Stimulated activated CD4-positive, alpha-beta T cell treated with anti-CD3 and anti-CD28 coated beads, Interleukin-1b, Interleukin-23, amount 100 ng/mL, for 1 hour (primary cell): ENCODE measurements at places on chromosomes 3 and 15.

GRCh38 chr3:107242579-107242978 lies 134.7 kb upstream of the CCDC54 start:
- DNase-seq, result no peak

DNA sequence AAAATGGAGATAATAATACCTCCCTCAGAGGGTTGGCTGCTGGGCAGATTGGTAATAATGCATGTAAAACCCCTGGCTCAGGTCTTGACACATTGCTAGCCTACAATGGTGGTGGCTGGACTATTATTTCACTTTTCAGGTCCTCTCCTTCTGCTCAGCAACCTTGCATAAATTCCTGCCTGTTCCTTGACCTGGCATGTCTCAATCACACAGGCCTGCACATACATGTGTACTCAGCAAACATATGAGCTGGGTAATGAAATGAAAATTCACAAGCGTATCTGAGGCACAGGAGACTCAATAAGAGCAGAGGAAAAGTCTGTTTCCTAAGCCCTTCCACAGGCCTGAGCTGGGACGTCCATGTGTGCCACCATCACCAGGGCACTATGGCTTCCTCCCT lies 17.4 kb downstream of the VPS18 start:
- DNase-seq, result no peak

DNA sequence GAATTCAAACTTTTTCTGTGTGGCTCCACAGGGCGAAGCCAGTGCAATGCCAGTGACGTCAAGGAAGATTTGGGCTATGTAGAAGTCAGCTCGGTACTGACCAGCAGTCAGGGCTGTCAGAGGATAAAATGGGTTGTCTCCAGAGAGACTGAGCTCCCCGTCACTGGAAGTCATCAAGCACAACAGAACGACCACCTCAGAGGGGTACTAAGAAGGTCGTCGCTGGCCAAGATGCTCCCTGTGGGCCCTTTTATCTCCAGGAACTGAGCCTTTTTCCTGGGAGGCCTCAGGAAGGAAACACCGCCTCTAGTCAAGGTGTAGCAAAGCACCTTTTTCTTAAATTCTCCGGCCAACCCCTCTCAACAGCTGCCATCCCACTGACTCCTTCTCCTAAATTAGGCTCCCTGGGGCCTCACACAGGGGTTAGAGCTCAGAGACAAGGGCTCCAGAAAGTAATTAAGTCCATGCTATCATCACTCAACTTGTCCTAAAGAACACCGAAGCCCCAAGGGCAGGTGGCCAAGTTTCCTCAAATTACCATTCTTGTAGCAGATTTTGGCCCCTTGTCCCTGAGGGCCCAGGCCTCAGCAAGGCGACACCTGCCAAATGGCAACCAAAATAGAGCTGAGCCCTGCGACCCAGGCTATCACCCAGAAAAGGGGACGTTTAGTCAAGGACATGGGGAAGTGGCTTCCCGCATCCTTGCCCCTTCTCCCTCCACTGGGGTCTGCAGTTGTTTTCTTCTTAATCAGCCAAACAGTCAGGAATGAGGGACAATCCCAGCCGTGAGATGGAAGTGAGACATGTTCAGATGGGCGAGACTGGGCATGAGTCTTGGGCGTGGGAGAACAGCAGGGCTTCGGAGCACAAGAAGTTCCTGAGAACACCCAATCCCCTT lies 48.0 kb downstream of the SSUH2 start:
- DNase-seq, result no peak

- DNase-seq, result no peak
These were observed 32.2 kb downstream of the GOLGA6L10 start for GRCh38 chr15:82317091-82317489.

DNA sequence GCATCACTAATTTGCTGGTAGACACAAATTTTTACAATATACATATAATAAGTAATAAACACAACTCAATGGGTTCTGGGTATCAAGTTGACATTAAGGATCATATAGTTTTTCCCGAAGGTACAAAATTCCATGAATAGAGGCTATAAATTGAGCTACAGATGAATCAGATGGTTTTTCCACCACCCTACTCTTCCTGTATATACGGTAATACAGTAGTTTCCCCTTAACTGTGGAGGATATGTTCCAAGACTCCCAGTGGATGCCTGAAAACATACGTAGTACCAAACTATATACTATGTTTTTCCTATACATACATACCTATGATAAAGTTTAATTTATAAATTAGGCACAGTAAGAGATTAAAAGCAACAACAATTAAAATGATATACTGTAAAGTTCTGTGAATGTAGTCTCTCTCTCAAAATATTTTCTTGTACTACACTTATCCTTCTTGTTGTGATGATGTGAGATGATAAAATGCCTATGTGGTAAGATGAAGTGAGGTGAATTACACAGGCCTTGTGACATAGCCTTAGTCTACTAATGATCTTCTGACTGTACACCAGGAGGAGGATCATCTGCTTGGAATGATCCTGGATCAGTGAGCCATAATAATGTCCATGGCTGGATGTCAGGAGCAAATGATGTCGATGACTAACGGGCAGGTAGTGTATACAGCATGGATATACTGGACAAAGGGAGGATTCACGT lies 116.7 kb downstream of the NR1I2 start:
- DNase-seq, result no peak

DNA sequence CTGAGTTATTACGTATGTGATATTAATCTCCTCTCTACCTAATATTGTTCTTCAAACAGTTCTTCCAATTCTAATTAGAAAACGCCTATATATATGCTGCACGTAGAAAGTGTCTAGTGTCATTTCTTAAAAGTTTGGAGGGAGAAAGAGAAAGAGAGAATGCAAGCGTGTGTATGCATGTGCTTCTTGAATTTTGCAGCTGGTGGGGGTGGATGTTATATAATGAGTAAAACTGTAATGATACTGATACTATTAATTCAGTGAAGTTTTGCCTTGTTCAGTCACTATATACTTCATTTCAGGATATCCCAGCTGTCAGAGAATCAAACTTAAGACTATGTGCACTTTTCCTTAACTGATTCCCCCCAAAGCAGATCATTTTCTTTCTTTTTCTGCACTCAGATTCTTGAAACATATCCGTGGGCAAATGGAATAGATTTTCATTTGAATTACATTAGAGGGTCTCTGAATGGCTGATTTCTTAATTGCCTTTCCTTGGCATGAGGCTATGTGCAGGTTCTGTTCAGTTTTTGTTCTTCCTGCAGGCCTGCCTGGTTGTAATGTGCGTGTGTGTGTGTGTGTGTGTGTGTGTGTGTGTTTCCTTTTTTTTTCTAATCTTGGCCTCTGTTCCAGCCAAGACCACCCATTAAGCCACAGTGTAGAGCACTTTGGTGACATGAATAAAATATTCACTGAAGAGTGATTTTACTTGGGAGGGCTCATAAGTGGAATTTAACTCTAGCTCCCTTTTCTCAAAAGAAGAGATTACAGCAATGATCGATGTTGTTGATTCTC lies 617.5 kb downstream of the RBMS3 start:
- no peak for DNase-seq

GRCh38 chr3:15266510-15267376 lies 60.7 kb downstream of the CAPN7 start:
- no peak for DNase-seq

- no peak for DNase-seq
These were observed 1.3 kb downstream of the SLC6A6 start for GRCh38 chr3:14403619-14404155.

DNA sequence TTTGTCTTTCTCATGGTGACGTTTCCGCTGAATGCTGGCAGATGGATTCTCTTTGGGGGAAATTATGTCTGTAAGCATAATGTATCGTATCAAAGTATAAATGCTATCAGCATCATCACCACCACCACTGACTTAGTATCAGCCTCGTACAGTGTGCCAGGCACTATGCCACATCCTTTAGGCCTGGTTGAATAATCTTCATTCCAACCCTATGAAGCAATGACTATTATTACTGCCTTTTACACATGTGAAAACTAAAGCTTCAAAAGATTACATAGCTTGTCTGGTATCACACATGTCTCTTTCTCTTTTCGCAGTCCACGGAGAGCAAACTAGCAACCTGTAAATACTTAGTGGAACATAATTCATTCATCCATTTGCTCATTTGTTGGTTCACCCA lies 166.7 kb upstream of the PRICKLE2 start:
- DNase-seq, result no peak

DNA sequence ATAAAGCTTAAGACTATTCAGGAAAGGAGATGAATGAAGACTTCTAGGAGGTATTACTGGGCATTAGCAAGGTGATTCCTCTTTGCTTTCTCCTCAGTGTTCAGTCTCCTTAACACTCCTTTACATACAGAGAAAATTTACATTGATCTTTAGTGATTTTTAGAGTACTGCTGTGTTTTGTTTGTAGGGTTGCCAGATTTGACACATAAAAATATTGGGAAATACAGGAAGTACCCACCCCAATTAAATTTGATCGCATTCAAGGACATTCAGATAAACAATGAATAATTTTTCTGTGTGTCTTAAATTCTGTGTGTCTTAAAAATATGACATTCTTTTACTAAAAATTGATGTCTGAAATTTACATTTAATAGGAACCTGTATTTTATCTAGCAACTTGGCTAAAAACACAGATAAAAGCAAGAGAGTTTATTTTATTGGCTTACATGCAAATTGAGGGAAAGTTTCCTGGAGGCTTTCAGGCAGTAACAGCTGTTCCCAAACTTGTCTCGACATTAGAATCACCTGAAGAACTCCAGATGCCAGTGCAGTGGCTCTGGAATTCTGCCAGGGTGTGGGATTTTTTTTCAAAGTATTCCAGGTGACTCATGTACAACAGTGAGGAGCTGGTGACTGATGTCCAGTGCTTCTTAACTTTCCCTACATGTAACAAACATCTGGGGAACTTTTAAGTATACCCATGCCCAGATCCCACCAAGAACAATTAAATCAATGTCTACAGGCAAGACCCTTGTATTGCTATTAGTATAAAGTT lies 23.4 kb upstream of the PLOD2 start:
- DNase-seq, result no peak

DNA sequence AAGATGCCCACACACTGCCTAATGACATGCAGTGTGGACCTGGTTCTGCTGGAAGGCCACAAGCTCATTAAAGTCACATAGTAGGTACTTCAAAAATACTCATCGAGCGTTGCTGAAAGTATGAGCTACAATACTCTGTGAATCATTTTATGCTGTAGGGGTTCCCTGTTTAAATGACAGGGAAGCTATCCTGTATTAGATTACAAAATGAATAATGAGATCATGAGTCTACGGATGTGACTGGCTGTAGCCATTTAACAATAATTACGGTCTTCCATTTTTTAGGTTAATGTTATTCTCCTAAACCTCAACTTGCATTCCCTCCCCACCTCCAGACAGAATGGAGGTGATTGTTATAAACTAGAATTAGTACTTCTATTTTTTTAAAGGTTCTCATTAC lies 128.2 kb upstream of the FAM3D start:
- DNase-seq, result no peak

DNA sequence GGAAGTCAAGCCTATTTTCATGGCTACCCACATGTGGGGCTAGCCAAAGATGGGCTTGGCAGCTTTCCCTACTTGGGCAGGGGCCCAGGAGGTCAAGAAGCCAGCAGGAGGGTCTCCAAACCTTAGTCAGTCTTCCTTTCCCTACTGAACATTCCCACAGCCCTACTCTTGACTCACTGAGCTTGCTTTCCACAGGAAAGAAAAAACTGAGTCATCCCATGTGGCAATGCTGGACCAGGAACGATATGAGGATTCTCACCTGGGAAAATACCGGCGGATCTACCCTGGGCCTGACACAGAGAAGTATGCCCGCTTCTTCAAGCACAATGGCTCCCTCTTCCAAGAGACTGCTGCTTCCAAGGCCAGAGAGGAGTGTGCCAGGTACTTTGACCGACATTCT lies 3.7 kb upstream of the NGRN start:
- DNase-seq, result no peak

- no peak for DNase-seq
These were observed 125.1 kb downstream of the TIGIT start for GRCh38 chr3:114418724-114419543.

- no peak for DNase-seq
These were observed 84.6 kb downstream of the CD47 start for GRCh38 chr3:108006077-108006771.

GRCh38 chr15:65981837-65982626 lies 112.7 kb downstream of the RAB11A start:
- peak; percentile 18 for DNase-seq

DNA sequence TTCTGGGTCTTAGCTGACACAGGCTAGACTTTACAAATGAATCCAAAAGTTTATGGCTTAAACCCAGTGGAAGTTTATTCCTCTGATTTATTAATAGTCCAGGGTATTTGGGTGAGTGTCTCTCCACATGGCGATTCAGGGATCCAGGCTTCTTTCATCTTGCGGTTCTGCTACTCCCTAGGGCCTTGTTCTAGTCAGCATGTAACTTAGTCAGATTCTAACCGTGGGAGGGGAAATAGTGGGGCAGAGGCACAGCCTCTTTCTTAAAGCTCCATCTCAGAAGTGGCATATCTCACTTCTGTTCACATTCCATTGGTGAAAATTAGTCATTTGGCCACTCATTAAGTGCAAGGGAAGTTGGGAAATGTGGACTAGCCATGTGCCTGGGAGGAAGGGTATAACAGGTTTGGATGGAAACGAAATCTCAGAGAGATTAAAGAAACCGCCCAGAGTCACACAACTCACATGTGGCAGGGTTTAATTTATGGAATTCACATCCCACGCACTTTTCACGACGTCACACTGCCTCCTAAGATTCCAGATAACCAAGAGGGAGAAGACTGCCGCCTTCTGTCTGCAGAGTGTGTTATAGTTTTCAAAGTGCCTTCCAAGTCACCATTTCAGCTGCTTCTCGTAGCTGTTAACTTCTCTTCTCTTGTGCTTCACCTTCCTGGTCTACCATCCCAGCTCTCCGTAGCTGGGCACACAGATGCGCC lies 11.4 kb upstream of the RASGRF1 start:
- no peak for DNase-seq

DNA sequence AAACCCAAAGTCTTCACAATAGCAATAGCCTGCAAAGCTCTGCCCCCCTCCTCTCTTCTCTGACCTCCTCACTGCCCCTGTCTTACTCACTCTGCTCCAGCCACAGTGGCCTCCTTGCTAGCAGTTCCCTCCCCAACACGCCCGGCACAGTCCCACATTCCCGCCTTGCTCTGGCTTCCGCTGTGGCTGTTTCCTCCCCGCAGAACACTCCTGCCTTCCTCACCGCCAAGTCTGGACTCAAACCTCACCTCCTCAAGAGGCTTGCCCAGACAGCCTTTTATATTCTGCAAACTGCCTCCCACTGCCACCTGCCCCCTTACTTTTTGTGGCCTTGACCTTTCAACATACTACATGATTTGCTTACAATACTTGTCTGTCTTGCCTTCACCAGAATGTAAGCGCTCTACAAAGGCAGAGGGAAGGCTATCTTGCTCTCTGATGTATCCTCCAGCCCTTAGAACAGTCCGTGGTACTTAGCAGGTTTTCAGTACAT lies 406 bp upstream of the MPI start:
- no peak for DNase-seq

GRCh38 chr15:59304034-59304795 lies 68.5 kb downstream of the MYO1E start:
- no peak for DNase-seq
